T-helper 2 cell treated with Interferon-gamma antibody and Interleukin-4, amounts not matched to agents 5 μg/mL and 100 μg/mL, for 36 hours (primary cell): ENCODE measurements at places on chromosomes 11 and 22.
A peak's percentile ranks its signal among the peaks of the same experiment; 100 is the strongest.

GRCh38 chr11:71336996-71337754 is 84.8 kb upstream of the SHANK2 start:
- no peaks in the 10 kb centered on the region for H3K27me3 ChIP-seq
- H3K4me1 ChIP-seq, result no peaks in the 10 kb centered on the region
- no peak overlapping the region for H3K27ac ChIP-seq
- no peaks in the 10 kb centered on the region for H3K36me3 ChIP-seq
- no peak overlapping the region for H3K4me3 ChIP-seq

DNA sequence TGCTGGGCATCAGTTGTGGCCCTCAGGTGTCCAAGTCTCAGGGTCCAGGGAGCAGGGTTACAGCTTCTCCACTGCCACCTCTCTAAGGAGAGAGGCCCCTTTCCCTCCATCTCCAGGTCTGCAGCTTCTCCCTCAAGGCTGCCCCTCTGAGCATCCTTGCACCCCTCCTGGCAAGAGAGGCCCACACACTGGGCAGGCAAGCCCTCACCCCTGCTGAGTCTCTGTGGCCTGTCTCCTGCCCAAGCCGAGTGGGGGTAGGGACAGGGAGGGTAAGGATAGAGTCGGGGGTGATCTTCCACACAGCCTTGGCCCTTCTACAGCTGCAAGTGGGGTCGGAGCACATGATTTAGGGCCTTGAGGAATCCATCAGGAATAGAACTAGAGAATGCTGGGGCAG is 76.6 kb downstream of the ST3GAL4 start:
- H3K36me3 ChIP-seq, result no peaks in the 10 kb centered on the region
- H3K4me1 ChIP-seq, result no peaks in the 10 kb centered on the region
- H3K27ac ChIP-seq, result no peak overlapping the region
- DNase-seq, result no peak
- no peaks in the 10 kb centered on the region for H3K27me3 ChIP-seq

GRCh38 chr11:78460471-78460870 is 42.9 kb upstream of the GAB2 start:
- no peak overlapping the region for H3K4me3 ChIP-seq
- H3K27ac ChIP-seq, result peak overlapping the region; percentile 15
- H3K4me1 ChIP-seq, result peaks cover 37% of the 10 kb centered on the region
- H3K27me3 ChIP-seq, result no peaks in the 10 kb centered on the region
- no peak for DNase-seq
- peaks cover 69% of the 10 kb centered on the region for H3K36me3 ChIP-seq

DNA sequence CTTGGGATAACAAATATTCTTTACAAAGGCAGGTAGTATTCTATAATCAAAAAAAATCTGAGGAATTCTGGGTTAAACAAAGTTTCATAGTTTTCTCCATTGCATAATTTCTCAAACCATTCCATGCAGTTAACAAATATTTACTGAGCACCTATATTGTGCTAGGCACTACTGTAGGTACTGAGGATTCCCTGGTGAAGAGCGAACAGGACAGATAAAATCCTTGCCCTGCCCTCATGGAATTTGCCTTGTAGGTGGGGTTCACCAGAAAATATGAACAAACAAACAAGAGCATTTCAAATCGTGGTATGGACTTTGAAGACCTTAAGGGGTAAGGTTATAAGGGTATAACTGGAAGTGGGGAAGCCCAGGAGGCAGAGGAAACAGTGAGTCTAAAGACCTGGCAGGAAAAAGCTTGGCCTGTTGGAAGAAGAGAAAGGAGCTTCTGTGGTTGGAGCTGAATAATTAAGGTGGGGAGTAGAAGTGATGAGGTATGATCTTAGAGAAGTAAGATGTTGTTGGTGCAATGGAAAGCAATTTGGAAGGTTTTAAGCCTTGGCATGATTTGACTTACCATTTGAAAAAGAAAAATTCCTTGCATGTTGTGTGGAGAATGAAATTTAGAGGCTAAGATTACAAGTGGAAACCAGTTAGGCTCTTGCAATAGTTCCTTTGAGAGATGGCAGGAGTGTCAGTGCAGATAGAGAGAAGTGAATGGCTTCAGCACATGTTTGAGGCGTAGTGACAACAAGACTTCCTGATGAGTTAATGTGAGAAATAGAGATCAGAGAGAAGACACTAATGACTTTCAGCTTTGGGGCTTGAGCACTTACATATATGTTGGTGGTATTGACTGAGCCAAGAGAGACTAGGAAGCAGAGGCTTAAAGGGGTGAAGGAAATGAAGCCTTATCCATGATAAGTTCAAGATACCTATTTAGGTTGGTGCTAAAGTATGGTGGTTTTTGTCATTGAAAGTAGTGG is 55.7 kb upstream of the PICALM start:
- no peak overlapping the region for H3K4me3 ChIP-seq
- peaks cover 16% of the 10 kb centered on the region for H3K4me1 ChIP-seq
- peak overlapping the region; percentile 3 for H3K27ac ChIP-seq
- no peaks in the 10 kb centered on the region for H3K36me3 ChIP-seq
- peaks cover 2% of the 10 kb centered on the region for H3K27me3 ChIP-seq
- DNase-seq, result no peak

GRCh38 chr11:118615976-118616371 is 8.6 kb downstream of the PHLDB1 start:
- H3K36me3 ChIP-seq, result no peaks in the 10 kb centered on the region
- H3K4me1 ChIP-seq, result peaks cover 5% of the 10 kb centered on the region
- peaks cover 26% of the 10 kb centered on the region for H3K27me3 ChIP-seq
- H3K27ac ChIP-seq, result no peak overlapping the region

GRCh38 chr11:95266751-95267374 is 35.9 kb upstream of the SESN3 start:
- no peaks in the 10 kb centered on the region for H3K36me3 ChIP-seq
- no peak for DNase-seq
- no peak overlapping the region for H3K4me3 ChIP-seq
- peaks cover 5% of the 10 kb centered on the region for H3K27me3 ChIP-seq
- H3K4me1 ChIP-seq, result peaks cover 14% of the 10 kb centered on the region

DNA sequence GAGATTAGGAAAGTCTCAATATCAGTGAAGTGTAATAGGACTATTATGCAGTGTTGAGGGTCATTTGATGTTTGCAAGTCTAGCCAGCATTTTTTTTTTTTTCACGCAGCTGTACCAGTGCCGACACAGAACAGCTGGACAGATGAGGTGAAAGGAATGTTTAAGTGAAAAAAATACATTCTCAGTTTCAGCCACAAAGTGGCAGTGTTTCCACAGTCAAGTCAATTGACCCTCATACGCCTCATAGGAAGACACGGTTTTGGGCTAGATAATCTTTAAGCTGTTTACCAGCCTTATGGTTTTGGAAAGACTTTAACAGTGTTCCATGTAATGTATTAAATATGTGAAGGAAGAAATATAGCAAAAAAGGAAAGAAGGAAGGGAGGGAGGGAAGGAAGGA is 349.9 kb upstream of the ANO3 start:
- no peak for DNase-seq
- no peaks in the 10 kb centered on the region for H3K36me3 ChIP-seq
- no peak overlapping the region for H3K4me3 ChIP-seq
- no peaks in the 10 kb centered on the region for H3K4me1 ChIP-seq
- no peaks in the 10 kb centered on the region for H3K27me3 ChIP-seq

DNA sequence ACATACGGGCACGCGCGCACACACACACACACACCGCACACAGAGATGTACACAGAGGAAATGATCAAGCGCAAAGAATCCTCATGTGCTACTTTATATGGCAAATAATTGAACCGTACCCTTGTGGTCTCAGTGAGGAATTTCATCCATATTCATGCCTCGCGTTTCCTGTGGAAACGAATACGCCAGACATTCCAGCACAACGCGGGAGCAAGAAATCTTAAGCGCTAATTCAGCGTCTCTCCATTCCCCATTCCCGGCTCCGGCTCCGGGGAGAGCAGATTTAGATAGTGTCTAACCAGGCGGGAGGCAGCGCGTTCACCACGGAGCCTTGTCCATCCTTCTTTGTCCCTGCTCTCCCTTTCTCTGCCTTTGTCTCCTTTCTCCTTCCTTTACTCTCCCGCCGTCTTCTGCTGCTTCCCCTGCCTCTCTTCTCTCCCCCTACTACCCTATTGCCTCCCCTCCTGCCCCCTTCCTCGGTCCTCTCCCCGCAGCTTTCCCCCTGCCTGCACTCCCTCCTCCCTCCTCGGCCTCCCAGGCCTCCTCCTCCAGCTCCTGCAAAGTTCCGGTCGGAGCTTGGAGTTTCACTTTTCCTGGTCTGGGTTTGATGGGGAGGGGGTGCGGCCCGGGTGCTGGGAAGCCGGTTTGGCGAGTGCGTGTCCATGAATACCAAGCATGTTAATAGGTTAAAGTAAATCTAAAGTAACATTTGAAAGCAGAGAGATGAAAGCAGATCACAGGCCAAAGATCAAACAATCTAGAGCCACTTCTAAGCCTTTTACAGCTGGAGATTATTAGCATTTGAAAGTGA is 579.3 kb downstream of the BUD13 start:
- peaks cover 29% of the 10 kb centered on the region for H3K27me3 ChIP-seq
- no peak for DNase-seq
- no peaks in the 10 kb centered on the region for H3K4me1 ChIP-seq
- H3K4me3 ChIP-seq, result no peak overlapping the region
- H3K27ac ChIP-seq, result no peak overlapping the region
